IMR-90 (cell line): ENCODE measurements at places on chromosomes 6 and 20.

- no peak for DNase-seq
Observed at GRCh38 chr20:20821484-20822260, 109.2 kb upstream of the RALGAPA2 start.

DNA sequence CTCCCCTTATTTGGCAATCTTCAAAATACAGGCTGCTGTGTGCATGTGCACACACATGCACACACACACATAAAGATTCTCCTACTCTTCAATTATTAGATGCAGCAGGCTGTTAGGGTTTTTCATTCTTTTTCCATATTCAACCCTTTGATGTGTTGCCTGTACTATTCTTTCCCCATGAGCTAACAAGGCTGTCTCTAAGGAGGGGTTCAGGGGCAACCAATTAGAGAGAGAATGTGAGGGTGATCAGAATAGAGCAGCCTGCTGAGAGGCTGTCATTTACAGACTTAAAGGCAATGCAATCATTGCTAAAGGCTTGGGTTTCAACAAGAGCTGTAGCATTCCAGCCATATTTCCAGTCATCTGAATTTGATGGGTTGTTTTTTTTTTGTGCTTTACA lies 467.4 kb upstream of the ID4 start:
- no peak for DNase-seq

DNA sequence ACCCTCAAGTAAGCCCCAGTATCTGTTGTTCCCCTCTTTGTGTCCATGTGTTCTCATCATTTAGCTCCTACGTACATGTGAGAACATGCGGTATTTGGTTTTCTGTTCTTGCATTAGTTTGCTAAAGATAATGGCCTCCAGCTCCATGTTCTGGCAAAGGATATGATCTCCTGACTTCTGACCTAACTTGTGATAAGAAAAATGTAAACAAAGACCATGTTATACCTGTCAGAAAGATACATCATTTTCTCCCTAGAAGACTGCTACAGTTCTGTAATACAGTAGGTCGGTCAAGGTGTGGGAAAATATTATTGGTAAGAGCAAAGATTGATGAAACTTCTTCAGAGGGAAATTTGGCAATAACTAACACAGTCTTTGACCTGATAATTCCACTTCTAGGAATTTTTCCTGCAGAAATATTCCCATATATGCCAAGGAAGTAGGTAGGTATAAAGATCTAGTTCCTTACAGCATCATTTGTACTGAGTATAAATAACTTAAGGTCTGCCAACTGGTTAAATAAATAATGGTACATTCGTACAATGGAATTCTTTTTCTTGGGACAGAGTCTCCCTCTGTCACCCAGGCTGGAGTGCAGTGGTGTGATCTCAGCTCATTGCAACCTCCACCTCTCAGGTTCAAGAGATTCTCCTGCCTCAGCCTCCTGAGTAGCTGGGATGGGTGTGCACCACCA lies 19.1 kb upstream of the FKBP5 start:
- no peak for DNase-seq

DNA sequence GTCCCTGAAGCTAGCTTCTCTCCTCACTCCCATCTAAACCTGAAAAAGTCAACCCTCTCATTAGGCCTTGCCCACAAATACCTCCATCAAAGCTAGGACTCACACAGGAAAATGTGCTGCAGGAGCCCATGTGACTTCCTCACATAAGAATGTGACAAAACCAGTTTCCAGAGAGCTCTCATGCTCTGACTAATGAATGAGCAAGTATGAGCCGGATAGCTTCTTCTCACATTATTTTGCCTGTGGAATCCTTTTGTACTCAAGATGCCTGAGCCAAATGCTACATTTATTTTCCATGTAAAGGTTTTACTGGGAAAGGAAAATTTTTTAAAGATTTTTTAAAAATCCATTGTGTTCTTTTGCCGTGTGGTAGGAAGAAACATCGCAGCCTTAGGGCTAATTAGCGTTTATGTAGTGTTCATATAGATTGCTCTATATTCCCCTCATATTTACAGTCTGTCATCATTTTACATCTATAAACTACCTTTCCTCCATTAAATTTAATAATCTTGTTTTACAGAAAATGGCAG lies 68.6 kb upstream of the CCN6 start:
- peak; percentile 96 for DNase-seq

DNA sequence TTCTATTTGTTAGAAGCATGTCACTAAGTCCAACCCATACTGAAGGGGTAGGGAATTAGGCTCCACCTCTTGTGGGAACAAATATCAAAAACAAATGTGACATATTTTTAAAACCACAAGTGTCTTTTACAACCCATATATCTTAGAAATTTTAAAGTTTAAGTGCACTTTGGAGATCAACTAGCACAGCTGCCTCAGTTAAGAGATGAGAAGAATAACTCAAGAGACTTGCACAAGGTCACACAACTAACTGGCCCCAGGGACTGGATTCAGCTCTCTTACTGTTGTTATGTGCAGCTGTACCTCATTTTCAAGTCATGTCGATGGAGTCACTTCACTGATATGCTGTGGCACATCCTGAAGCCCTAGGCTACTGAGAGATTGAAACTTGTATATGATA lies 102.9 kb upstream of the BMP2 start:
- no peak for DNase-seq

DNA sequence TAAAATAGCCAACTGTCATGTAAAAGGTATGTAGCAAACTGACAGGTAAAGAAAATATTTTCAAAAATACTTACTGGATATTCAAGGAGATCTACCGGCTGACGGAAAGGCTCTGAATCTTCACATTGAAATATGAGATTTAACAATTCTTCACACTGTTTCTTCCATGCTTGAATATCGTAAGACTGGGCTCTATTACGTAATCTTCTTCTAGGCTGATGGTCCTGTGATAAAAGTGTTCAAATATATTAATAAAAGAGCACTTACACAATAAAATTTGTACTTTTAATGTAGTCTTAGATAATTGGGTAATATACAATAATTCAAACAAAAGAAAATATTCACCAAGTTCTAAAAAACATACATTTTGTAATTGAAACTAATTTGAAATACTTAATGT lies 87.4 kb downstream of the IRAK1BP1 start:
- DNase-seq = no peak

- no peak for DNase-seq
Observed at GRCh38 chr20:63351811-63352591, 9.1 kb downstream of the CHRNA4 start.

DNA sequence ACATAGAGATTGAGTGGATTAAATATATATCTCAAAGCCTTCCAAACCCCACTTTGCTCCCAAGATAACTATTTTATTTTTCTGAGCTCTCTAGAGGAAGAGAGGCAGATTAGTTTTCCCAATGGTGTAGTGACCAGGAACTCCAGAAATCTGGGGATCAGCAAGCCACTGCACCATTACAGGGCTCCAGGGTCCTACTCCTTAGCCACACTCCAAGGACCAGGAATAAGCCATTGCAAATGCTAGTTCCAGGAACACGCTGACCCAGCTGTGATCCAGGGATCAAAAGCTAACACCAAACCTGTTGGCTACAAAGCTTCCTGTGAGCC lies 97.7 kb upstream of the IYD start:
- no peak for DNase-seq

- no peak for DNase-seq
Observed at GRCh38 chr20:53712212-53712977, 118.8 kb upstream of the ZNF217 start.

GRCh38 chr6:33787954-33788693 lies 806 bp downstream of the LEMD2 start:
- DNase-seq = peak; percentile 79

DNA sequence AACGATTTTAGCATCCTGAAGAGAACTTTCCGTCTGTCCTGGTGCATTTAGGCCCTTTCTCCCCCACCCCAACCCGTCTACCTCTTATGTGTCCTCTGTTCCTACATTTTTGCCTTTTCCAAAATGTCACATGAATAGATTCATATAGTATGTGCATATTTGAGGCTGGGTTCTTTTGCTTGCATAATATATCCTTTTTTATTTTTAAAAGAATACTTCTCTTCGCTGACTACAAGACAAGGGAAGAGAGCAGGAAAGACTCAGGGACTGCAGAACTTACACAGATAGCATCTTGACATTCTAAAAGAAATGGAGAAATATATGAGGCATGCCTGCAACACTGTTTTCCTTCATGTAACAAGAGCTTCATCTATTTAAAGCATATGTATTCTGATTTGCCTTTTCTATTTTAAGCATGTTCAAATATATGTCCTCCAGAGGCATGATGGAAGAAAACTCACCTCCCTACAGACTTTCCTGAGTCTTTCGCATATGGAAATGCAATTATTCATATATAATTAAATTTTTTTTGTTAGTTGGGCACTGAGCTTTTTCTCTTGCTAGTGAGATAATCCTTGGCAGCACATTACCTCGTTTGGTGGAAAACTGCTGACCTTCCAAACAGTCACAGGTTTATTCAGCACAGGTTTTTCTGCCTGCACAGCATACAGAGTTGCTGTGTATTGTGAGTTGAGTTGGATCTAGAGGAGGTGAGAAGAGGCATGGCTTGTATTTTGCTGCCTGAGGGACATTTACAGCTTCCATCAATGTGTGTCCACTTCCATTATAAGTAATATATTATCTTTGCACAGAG lies 170.0 kb downstream of the AKAP7 start:
- no peak for DNase-seq

GRCh38 chr6:140567466-140567865 lies 1193.0 kb upstream of the CITED2 start:
- DNase-seq = peak; percentile 16

DNA sequence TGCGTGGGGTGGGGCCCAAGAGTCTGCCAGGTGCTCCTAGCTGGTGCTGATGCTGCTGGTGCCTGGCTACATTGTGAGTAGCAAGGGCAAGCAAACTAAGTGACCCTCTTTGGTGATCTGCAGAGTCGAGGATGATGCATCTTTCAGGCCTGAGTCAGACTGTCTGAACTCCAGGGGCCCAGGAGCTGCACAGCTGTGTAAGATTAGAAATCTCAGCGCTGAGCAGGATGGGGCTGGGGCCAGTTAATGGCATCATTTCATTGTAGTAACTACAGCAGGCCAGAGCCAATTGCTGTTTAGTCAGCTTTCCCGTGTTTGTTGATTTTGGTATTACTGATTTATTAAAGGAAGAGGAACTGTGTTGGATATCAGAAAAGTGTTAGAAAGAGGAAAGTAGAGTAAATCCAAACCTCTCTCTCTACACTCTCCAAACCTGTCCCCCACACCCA lies 365.2 kb downstream of the PAX1 start:
- DNase-seq = no peak

DNA sequence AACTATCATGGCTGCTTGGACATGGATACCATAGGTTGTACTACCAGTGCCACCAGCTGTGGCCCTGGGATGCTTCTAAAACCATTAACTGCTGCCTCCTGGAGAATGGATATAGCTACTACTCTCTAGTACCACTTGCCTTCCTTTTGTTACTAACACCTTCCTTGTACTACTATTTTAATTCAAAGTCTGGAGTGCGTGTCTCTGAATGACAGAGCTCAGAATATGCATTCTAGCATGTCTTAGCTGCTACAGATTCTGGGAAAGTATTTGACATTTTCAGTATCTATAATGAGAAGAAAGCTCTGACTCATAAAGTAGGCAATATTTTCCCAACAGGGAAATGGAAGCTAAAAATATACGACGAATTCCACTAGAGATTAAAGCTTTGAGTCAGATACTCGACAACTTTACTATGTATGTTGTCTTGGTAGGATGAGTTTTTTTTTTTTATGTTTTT lies 112.3 kb downstream of the PFDN4 start:
- peak; percentile 24 for DNase-seq

GRCh38 chr6:25178336-25179035 lies 100.7 kb upstream of the CARMIL1 start:
- DNase-seq = no peak

DNA sequence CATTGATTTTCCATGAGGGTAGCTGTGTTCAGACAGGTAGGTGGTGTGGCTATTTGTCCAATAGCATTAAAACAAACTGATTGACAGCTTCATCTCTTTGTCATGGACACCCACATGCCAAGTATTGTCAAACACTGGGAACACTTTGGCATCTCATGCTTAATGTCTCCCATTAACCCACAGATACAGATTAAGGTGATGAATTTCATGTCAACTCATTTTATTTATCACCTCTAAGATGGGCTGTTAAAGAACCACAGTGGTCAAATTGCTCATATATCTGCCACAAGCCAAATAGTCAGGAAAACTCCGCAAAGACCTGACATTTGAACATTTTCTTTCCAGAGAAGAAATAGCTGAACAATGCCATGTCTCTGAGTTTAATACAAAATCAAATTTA lies 139.1 kb upstream of the SPTLC3 start:
- no peak for DNase-seq

DNA sequence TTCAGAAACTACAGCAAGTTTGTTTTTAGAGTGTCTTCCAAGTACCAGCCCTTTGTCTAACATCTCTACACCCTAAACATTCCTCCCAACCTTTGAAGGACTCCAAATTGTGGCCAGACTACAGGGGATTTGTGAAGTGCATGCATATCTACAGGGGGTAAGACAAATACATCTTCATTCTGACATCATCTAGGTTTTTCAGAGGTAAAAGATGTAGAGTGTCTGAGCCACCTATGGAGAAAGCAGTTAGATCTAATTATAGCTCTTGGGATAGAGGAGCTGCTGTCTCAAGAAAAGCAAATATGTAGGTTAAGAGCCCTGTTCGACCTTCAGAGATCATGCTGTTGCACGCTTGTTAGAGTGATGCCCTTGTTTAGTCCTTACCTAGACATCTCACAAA lies 617.7 kb upstream of the AGPAT4 start:
- DNase-seq = no peak

DNA sequence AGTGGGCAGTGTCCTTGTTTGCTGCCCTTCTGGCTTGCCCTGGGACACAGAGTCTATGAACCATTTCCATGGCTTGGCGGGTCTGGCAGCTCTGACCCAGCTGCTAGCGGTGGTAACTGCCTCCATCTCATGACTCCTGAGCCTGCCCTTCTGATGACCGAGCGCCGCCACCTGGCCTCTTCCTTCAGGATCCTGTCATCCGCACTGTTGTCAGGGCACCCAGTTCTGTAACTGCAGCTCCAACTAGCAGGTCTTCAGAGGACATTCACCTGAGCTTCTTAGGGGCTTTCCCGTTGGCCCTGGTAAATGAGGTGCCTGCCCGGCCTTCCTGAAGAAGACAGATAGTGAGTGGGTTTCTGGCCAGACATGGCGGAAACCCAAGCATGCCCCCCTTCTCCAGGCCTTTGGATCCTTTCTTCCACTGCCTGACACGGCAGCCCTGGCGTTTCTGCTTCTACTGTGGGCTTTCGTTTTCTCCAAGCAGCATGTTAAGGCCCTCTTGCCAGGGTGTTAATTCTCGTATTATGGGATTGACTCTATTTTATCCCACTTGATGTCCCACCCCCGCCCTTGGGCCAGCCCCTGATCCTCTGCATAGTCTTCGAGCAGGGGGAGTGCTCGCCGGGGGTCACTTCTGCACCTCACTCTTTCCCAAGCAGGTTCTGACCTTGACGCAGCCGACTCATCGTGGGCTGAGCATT lies 24.7 kb downstream of the PACSIN1 start:
- DNase-seq = no peak
